ENCODE measurements at places on chromosomes 3 and 15.

GRCh38 chr3:24155276-24155675, 210.2 kb downstream of the NR1D2 start:
- DNase-seq = no peak

DNA sequence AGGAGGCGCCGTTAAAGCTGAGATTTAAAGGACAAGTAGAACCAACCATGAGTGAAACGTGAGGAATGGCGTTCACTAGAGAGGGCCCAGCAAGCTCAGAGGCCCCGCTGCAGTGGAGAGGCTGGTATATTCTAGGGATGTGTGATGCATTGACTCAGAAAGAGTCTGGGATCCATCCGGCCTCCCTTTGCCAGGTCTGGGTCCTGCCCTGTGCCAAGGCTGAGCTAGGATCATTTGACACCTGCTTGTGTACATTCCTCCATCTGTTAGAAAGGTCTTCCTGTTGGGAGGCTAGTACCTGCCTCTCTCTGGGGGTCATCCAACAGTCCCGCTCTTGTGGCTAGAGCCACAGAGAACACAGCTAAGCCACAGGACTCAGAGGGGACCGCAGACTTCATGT, 28.4 kb downstream of the CA12 start:
- DNase-seq = no peak

GRCh38 chr15:38996111-38996631, 431.6 kb upstream of the RASGRP1 start:
- DNase-seq = no peak

DNA sequence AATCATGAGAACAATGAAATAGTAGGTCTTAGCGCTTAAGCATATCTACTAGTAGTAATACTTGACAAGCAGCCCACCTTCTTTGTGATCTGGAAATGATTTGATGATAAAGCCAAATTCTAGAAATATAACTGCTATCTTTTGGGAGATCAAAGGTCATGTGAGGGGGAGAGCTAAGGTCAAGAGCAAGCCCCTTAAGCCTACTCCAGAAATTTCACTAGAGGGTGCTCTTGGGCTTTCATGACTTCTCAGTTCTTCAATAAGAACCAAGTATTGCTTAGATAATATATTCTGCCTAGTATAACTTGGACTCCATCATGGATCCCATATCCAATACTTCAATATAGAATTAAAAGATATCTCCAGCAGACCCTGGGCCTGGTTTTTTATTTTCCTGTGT, 319.6 kb downstream of the ZBTB20 start:
- no peak for DNase-seq

DNA sequence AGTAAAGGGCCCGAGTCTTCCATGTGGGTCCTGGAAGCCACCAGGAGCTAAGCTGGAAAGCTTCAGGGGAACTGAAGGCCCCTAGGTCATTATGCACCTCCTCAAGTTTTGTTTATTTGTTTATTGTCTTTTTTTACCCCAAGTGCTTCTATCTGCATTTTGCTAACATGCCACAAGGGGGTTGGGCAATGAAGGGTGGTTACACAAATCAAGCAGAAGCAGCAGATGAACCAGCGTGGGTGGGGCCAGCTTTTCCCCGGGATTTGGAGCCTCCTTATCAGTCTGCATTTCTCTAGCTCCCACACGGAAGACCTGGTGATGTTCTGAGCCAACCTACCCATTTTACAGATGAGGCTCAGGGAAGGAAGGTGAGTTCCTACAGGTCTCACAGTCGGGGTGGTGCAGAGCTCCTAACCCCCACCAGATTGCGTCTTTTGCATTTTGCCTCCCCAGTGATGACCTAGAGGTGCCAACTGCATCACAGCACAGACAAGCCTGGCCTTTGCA, 16.8 kb downstream of the TMC3 start:
- no peak for DNase-seq

DNA sequence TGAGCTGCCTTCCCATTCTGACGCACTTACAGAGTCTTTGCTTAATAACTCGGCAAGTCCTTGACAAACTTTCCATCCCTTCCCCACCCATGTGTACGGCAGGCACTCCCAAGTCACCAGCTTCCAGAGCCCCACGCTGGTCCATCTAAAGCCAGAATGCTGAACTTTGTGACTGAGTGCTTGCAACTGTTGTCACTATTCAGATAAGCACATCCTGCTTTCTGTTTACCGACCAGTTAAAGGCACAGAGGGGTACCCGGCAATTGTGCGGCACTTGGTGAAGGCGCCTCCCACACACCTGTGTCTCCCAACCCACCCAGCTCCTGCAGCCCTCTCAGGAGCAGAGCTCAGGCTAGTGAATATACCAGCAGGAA, 430.6 kb downstream of the FOXP1 start:
- no peak for DNase-seq

- no peak for DNase-seq
Observed at GRCh38 chr3:123795471-123796251, 88.5 kb downstream of the MYLK start.

GRCh38 chr3:3633761-3634160, 165.5 kb upstream of the LRRN1 start:
- no peak for DNase-seq

GRCh38 chr3:45472795-45473194, 84.4 kb downstream of the LARS2 start:
- DNase-seq = no peak

DNA sequence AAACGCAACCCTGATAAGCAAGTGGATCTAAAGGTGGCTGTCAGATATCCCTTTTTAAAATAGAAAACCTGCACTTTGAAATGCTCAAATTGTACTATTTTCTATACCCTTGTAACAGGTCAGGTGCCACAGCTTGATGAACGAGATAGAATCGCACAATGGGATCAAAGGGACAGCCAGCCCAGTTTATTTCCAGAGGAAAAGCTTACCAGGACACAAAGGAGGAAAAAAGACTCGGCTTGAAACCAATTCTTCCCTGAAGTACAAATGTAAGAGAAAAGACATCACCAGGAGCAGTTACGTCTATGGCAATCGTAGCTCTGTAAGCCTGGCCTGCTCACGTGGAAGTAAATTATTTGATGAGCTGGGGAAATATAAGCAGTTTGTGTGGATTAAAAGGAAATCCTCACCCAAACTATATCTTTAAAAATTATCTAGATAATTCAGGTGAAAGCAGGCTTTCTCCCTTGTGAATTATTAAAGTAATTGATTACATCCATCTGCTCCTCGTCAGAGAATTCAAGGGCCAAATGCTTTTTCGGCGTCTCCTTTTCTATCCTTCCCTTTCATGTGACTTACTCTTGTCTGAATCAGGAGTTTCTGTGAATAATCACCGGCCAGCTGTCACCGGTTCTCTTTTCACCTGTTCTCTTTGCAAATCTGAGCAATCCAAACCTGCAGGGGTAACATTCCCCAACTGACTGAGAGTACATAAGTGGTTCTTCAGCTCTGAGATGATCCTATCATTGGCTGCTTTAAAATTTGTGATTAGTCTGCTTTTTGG, 339.2 kb upstream of the ONECUT1 start:
- no peak for DNase-seq

- no peak for DNase-seq
Observed at GRCh38 chr3:149356630-149357029, 20.8 kb downstream of the TM4SF1 start.

GRCh38 chr3:188217011-188217463, 63.1 kb downstream of the LPP start:
- DNase-seq = no peak

DNA sequence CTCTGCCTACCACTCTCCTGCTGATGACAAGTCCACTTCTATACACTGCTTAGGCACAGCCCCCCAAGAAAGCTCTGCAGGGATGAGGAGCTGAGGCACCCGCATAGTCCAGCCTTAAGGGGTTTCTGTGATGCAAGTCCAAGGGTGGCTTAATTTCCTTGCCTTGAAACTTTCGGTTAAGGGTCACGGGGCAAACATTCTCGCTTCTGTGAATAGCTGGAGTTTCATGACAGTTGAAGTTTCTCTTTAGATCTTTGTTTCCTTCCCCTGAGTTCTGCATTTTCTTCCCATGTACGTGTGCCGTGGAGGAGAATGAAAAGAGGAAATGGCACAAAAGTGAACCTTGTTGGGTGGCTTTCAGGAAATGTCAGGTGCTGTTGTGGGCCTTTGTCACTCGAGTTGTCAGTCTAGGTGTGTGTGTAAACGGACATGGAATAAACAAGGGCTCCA, 7.0 kb downstream of the GPR160 start:
- no peak for DNase-seq

GRCh38 chr3:197368330-197368729, 69.9 kb upstream of the DLG1 start:
- no peak for DNase-seq
